ENCODE measurements at places on chromosomes 2 and 18.

DNA sequence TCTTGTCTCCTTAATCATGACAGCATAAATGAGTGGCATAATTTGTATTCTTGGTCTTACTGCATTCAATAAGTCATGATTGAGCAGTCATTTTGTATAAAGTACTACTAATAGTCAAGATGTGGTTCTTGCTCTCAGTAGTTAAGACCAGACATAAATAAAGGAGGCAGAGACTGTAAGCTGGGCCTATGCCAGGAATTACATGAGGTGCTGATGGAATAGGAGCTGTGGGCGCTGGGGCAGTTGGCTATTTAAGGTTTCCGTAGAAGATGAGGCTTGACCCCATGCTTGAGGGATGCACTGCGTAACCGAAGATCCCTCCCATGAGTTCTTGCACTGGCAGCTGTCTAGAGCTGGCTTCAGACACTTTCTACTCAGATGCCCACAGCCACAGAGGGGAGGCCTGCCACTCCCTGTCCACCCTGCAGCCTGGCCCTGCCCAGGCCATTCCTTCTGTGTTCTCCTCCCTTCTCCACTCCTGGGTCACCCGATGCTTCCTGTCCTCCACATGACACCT, 150.9 kb upstream of the REV1 start:
- no peak for DNase-seq

GRCh38 chr2:206275312-206276055, 1.0 kb downstream of the ZDBF2 start:
- no peak for DNase-seq

- no peak for DNase-seq
Measured at GRCh38 chr2:239970004-239970623, 55.0 kb downstream of the NDUFA10 start.

GRCh38 chr2:172613040-172613439, 57.1 kb downstream of the PDK1 start:
- no peak for DNase-seq

DNA sequence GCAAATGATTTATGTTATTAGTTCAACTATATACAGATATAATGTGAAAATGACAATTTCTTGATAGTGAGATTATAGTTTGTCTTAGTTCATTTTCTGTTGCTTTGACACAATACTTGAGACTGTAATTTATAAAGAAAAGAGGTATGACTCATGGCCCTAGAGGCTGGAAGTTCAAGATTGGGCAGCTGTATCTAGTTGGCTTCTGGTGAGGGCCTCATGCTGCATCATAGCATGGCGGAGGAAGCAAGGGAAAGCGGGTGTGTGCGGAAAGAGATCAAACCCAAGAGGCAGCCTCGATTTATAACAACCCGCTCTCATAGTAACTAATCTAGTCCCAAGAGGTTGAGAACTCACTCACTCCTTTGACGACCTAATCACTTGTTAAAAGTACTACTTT, 11.4 kb downstream of the PLEKHA3 start:
- no peak for DNase-seq

DNA sequence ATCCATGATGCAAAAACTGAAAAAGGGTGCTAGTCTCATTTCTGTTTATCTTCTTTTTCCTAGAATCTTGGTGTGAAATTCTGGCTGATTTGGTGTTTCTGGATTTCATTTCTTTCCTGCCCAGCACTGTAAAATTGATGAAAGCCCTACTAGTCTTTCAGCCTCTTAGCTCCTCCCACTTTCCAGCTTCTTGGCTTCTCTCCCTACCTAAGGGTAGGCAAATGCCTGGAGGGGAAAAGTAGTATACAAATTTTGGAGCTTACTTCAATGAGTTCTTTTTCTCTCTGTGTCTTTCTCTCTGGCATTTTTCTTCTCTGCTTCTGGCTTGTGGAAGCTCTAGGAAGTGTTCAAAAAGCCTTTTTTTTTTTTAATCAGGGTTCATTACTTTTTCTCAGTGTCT, 160.5 kb downstream of the XIRP2 start:
- DNase-seq = no peak

DNA sequence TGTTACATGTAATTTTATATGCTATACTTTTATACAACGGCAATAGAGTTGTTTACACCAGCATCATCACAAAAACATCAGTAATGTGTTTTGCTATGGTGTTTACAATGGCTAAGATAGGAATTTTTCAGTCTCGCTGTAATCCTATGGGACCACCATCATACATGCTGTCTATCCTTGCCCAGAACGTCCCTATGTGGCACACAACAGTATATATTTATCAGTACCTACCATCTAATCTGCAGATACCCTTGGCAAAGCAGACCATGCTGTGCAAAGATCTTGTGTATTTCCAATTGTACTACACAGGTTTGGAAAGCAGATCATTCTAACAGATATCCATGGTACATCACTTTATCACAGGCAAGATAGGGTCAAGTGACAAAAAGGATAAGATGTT, 15.3 kb downstream of the RPL31 start:
- DNase-seq = no peak

DNA sequence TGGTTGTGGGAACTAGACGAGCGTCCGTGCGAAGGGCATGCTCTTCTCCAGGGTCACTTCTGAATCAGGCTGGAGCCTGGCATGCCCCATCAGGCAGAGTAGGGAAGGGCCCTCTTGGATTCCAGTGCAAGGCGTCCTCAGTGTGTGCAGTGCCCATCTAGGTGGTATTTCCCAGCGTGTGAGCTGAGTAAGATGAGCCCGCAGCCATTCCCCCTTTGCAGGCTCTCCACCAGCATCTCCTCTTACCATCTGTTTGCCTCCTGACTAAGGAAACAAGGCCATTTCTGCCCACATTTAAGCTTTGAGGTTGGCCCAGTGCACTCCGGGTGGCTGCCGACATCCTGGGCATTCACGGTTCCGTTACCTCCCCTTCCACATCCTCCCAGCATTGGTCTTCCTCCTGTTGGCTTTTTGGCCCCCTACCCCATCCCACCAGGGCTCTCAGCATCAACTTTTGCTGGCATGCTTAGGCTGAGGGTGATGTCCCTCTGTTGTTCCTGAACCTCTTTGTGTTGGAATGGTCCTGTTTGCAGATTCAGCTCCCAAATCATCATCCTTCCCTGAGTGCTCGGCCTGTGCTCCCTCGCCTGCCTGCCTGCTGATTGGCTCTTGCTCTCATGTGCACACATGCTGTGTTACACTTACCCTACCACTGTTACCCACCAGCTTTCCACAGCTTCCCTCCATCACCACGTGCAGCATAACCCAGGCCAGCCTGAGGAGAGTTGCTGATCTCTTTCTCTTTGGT, 11.8 kb downstream of the CEP68 start:
- no peak for DNase-seq

DNA sequence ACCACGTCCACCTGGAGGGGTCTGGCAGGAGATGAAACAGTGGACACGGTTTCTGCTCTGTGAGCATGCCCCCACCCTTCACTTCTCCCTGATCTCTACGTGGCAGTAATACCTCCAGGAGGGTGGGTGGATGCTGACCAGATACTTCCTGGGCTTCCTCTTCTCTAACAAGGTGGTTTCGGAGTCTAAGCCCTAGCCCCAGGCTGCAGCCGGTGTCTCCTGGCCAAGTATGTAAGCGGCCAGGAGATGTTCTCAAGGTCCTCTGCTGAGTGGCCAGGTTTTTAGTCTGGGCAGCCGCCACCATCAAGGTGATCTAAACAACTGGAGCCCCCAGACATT, 101.8 kb upstream of the ASB18 start:
- DNase-seq = no peak

GRCh38 chr2:60528281-60529020, 25.0 kb downstream of the BCL11A start:
- DNase-seq = no peak

DNA sequence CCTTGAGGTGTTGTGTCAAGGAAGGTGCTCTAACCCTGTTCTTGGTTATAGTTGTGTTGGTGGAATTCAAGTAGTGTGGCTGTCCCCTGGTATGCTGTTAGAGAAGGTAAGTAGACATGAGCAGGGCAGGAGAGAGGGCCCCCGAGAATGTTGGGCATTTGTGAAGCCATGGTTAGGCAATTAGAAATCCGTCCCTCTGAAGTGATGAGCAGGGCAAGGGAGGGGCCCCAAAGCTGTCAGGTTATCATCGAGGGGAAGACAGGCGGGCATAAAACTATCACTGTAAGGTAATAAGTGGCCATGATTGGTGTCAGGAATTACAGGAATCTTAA, 5.2 kb downstream of the XRCC5 start:
- DNase-seq = no peak

Data from activated naive CD8-positive, alpha-beta T cell treated with anti-CD3 and anti-CD28 coated beads, Interleukin-2, amount 10 ng/mL, durations not matched to agents 7 days and 5 days (primary cell).